ENCODE measurements at places on chromosomes 6 and 20. TPM values are rescaled to one million over a fixed set of nuclear protein-coding genes. Genes with fewer than 3 reads are reported as not detected.
A peak's percentile ranks its signal among the peaks of the same experiment; 100 is the strongest.

DNA sequence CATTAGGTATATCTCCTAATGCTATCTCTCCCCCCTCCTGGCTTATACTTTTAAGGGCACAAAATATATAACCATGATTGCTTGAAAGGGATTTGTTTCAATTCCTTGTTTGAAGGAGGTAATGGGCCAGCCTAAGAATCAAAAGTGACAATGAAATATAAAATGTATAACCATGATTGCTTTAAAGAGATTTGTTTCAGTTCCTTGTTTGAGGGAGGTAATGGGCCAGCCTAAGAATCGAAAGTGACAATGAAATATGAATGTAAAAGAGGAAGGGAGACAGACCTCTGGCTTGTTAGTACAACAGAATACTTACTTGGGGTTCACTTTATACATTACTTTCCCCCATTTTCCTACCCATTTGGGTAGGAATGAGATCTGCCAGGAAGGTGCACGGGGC is 55.5 kb downstream of the FOXC1 start:
- no peak for DNase-seq

GRCh38 chr6:159373670-159374069 is 204.5 kb downstream of the FNDC1 start:
- no peak for DNase-seq

- no peak for DNase-seq
Observed at GRCh38 chr6:31597006-31597405, 4.2 kb upstream of the NCR3 start.

DNA sequence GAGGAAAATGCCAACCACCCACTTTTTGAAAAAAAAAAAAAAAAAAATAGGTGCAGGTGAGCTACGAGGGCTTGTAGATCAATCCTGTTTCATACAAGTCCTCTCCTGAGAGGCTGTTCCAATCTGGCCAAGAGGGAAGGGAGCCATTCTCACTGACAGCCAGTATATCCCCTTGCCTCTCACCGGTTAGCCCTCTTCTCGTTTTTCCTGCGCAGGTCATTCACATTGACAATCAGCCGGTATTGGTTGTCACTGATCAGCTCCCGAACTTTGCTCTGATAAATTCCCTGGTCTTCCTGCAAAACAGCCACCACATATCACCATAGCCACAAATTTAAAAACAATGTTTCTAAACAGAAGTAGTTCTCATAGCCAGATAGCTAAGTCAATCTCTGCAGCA is 1.4 kb downstream of the MCM3 start:
- no peak for DNase-seq

DNA sequence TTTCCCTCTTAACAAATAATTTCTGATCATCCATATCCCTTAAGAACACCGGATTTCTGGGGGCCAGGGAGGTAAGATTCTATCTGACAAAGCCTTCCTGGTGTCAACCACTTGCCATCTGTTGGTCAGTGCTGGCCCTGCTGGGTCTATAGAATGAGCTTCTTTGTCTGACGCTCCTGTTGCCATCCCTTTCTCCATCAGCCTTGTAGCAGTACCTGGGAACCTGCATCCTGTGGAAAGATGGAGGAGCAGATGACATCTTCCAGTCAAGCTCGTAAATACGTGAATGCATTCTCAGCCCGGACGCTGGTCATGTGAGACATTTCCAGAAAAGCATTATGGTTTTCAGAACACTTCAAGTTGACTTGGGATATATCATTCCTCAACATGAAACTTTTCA is 36.6 kb downstream of the MYB start:
- no peak for DNase-seq

DNA sequence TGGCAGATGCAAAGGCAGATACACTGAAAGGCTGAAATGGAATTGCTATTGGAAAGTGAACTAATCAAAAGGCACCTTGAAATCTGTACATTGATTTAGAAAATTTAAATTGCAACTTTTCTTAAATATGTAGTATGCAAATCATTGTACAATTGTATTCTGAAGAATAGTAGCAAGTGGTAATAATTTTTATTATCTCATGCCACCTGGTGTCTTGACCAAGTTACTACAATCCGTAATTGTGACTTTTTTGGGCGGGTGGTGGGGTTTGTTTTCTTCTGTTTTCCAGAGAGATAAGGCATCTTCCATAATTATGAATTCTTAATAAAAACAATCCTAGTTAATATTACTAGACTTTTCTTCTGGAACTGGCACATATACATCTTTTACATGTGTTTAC is 12.5 kb upstream of the BCKDHB start:
- DNase-seq: no peak

DNA sequence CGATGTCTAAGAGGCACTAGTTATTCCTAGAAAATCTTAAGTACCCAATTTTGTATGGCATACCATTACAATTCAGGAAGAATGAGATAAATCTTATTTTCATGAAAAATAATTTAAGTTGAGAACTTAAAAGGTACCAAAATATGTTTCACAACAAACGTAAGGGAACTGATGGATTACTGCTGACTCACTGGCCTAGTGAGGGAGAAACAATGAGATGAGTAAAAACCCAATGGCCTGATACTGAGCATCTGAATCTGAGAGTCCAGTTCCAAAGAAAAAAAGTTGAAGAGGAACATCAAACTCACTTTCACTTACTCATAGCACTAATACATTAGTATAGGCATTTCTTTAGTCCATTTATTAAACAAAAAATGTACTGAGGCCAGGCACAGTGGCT is 56.0 kb downstream of the MDN1 start:
- DNase-seq: no peak

DNA sequence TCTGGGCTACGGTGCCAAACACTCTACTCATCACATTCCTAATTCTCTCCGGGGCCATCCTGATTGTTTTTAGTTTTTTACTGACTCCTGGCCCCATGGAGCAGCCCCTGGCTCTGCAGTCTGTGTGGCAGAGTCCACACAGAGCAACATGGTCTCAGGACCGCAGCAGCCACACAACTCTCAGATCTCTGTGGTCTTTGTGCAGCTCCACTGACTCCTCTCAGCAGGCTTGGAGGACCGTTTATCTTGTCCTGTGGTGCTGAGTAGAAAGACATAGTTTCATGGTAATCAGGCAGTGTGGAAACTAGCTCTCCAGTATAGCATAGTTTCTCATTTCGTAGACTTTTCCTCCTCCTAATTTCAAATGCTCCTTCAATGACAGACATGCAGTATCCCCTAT is 168.4 kb downstream of the EDN1 start:
- DNase-seq: no peak

GRCh38 chr6:22530506-22530905 is 38.9 kb upstream of the HDGFL1 start:
- no peak for DNase-seq

- no peak for DNase-seq
Observed at GRCh38 chr6:27312146-27312949, at the start of gene POM121L2. POM121L2 (minus strand) TSS chr6:27312273; CDS start chr6:27312170, 103 bp downstream.

GRCh38 chr6:35359744-35360348 is 17.5 kb downstream of the PPARD start:
- DNase-seq: peak; percentile 59

- no peak for DNase-seq
Observed at GRCh38 chr6:33314943-33315792, 1.3 kb upstream of the TAPBP start.

GRCh38 chr6:104522533-104522932 is 337.2 kb downstream of the HACE1 start:
- peak; percentile 12 for DNase-seq

GRCh38 chr6:75317503-75318206 is 33.1 kb upstream of the TMEM30A start:
- DNase-seq: no peak

DNA sequence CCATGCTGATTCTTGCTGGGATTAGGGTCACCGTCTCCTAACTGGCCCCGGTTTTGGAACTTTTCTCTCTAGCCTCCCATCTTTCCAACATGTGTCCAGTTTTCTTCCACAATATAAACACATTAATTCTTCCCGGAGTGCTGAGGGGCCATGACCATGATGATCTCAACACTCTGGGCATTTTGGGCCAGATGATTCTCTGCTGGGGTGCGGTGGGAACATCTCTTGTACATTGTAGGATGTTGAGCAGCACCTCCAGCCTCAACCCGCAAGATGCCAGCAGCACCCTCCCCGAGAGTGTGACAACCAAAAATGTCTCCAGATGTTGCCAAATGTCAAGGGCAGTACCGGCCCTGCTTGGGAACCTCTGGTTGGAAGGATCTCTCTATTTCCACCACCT is 164.8 kb downstream of the TFAP2C start:
- no peak for DNase-seq

DNA sequence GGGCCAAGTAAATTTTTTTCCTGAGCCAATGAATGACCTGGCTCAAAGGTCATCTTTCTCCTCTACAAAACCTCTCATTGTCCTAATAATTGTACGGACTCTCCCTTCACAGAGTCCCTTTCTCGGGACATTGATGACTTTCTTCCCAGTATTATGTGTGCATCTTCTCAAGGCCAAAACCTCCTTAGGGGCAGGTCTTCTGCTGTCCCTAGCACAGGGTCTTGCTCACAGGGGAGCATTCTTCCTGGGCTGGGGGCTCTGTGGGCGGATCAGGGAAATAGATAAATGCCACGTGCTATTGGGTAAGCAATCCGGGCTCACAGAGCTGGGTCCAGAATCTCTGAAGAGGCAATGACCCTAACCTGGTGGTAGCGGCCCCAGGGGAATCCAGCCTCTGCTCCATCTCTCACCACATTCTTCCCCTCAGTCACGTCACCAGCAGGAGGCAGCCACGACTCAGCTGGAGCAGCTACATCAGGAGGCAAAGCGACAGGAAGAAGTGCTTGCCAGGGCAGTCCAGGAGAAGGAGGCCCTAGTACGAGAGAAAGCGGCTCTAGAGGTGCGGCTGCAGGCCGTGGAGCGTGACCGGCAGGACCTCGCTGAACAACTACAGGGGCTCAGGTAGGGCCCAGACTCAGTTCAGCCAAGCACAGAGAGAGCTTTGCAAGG is 23.5 kb downstream of the CEP250 start:
- no peak for DNase-seq

DNA sequence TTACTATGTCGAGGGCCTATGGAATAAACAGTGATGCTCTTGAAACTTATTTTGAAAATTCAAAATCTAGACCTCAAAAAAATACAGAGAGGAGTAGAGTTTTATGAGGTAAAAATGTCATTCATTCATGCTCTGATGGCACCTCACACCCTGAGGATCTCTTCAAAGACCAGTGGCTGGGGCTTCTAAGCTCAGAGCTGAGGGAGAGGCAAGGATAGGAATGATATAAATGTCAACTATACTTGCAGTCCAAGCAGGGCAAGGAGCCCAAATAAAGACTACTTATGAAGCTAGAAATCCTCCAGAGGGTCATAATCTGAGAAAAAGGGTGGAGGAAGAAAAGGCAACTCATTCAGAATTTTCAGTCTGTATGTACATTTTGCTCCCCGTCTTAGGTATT is 136.7 kb upstream of the CARMIL1 start:
- DNase-seq: no peak

DNA sequence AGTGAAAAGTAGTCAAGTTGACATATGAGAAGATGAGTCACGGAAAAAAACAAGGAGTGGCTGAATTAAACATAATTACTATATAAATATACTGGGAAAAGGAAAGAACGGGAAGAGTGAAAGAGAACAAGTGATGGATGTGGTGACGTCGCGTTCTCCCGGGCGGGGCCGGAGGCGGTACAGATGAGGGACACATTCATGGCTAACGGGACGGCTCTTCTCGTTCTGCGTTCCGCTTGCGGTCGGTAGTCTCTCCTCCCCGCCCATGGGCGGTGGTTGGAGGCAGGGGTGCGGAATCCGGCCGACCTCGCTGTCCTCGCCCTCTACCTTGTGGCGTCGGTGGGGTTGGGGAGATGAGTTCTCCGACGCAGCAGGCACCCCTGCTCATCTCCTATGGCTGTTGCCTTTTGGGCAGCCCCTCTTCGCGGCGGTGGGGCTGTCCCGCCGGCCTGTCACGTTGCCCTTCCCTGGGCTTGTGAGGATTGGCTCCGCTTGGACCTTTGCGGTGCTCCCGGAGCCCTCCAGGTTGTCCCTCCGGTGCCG is 22.5 kb downstream of the HLA-G start:
- DNase-seq: no peak

- no peak for DNase-seq
Observed at GRCh38 chr6:153130515-153131036, 506 bp downstream of the RGS17 start.

GRCh38 chr20:32527447-32528055 is 57.6 kb downstream of the NOL4L start:
- DNase-seq: no peak

- no peak for DNase-seq
Observed at GRCh38 chr6:161204866-161205557, 68.8 kb downstream of the AGPAT4 start.

DNA sequence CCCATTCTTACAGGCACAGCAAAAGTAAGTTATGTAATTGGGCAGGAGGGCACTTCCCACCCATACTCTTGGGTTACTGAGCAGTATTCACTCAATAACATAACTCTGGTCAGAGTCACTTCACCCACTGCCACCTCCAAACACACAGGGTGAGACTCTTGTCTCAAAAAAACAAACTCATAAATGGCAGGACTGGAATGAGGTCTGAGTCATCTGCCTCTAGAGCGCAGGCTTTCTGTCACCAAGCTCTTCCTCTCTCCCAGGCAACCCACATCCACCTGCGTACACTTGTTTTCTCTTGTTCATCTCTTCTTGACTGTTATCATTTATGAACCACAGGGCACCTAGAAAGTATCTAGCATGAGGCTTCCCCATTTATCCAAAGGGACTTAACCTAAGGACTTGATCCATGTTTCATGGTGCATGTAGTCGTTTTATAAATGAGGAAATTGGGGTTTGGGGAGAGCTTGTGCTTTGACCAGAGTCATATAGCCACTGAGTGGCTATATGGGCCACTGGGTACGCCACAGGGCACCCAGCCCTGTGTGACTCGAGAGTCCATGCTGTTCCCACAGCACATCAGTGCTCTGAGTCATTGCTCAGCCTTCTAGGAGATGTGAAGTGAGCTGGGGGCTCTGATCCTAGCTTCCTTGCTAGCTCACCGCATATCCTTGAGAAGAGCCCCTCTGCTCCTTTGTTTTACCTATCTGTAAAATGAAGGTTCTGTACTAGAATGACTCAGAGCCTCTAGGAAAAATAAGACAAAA is 22.4 kb downstream of the C20orf173 start:
- no peak for DNase-seq

DNA sequence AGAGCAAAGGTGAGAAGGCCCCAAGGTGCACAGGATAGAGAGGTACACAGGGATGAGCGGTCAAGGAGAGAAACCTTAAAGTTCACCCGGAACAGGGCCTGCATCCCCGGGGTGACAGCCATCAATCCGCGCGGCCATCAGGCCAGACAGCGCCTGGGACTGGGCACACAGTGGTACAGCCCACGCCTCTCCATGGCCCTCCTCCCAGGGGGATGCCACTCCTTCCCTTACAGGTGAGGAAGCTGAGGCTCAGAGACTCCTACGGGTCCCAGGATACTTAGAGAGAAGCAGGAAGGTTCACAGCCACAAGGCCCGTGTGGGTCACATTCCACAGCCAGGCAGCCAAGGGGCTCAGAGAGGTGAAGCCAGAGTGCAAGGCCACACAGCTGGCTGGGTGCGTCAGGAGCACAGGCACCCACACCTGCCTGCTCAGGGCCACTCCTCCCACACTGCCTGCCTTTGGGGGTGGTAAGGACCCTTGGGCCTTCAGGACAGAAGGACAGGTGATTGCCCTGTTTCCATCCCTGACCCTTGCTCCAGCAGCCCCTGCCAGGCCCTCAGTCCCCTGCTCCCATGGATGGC is 14.7 kb downstream of the FRMD1 start:
- DNase-seq: no peak

The TMEM74B gene
- total RNA-seq: 0.82 TPM

The TFAP2D gene
- not detected for total RNA-seq

The PSORS1C2 gene
- total RNA-seq: not detected

The OR2H1 gene
- not detected for total RNA-seq

The NRSN1 gene
- not detected for total RNA-seq

The CDH26 gene
- total RNA-seq: not detected
